ENCODE measurements at places on chromosomes 4 and X. TPM values are rescaled to one million over a fixed set of nuclear protein-coding genes. Genes with fewer than 3 reads are reported as not detected.

Gene RNF4
- 47.0 TPM for total RNA-seq

Gene PNMA5
- not detected for total RNA-seq

Gene H2AZ1
- total RNA-seq = 157 TPM

Gene ARX
- total RNA-seq = not detected

Gene TMEM47
- total RNA-seq = 38.6 TPM

Gene ETDA
- not detected for total RNA-seq

Gene TASL
- total RNA-seq = not detected

Gene ZNF711
- total RNA-seq = 1.3 TPM

Gene ZIC3
- total RNA-seq = not detected

Gene CXCL8
- 4.0 TPM for total RNA-seq

Gene CYBB
- 0.12 TPM for total RNA-seq

Gene VGLL1
- total RNA-seq = not detected

Gene FAT4
- 18.3 TPM for total RNA-seq

All from pericardium fibroblast (primary cell).